ENCODE measurements at places on chromosomes 12 and 14.

GRCh38 chr12:47190271-47190750, 110.6 kb upstream of the AMIGO2 start:
- no peak for DNase-seq

- DNase-seq: no peak
These were observed 2.9 kb upstream of the ZFP36L1 start for GRCh38 chr14:68795597-68796417.

GRCh38 chr14:96951511-96951910, 154.3 kb downstream of the VRK1 start:
- no peak for DNase-seq

GRCh38 chr12:22628228-22628627, 3.3 kb downstream of the ETNK1 start:
- no peak for DNase-seq

GRCh38 chr12:120231316-120232011, 30.6 kb upstream of the RPLP0 start:
- DNase-seq: no peak

GRCh38 chr14:86203843-86204242, 673.9 kb downstream of the FLRT2 start:
- DNase-seq: no peak

Measured in esophagus squamous epithelium (tissue), 5 donors.